IPS-NIHi11 (cell line): ENCODE measurements at places on chromosomes 2 and 18.

GRCh38 chr2:235934059-235934773 lies 234.0 kb downstream of the GBX2 start:
- no peak for DNase-seq

DNA sequence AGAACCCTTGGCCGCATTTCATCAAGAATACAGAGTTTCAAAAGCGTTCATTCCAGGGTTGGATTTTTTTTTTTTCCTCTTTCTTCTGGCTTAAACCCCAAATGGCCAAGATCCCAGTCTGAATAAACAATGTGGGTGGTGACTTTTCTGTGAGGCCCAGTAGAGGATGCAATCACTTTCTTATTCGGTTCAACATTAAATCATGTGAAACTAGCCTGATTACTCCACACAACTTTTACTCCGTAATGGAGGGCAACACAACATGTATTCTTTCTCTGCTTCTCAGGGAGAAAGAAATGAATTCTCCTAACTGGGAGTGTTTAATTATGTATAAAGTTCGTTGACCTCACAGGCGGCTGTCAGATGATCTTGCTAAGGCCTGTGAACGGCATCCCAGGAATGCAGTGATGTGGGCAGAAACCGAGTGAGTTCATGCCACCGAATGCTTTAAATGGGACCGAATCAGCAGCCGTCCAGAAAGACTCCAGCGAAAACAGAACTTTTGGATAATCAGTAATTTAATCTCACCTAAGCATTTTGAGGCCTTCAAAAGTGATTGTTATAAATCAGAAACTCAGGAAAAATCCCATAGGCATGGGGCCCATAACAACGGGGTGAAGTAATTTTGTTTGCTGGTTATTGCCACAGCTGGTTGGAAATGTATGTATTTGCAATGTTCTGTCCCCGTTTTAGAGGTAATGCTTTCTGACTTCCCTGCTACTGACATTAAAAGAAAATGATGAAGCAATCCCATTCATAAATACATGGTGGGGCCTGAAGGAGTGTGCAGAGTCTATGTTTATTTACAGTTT lies 81.5 kb downstream of the BCL2 start:
- DNase-seq, result peak; percentile 75

DNA sequence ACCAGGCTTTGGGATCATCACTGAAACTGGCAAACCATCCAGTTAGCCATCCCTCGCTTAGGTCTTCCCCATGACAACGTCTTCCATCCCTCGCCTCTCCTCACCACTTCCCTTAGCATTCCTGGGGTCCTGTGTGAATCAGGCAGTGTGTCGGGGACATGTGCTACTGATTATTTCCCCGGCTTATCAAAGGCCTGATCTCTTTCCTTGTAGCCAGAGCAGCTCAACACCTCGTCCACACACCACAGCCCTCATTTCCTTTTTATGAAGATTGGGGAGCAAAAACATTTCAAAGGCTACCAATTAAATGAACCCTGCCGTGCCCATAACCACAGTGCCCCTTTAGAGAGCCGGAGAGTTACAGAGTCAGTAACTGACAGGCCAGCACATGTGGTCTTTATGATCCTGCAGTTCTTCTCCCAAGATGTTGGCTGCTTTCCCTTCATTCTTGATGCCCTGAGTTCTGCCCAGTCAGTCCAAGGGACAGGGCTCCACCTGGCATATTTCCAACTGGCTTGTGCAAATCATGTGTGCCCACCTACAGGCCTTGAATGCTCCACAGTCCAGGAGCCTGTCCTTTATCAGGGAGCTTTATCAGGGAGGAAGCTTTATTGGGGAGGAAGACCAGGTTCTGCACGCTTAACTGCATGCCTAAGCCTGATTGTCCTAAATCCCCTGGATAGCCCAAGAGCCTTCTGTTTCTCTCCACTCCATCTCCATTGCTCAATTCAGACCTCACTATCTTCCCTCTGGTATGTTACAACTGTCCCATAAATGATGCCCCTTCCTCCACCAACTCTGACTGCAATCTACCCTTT lies 343.1 kb downstream of the CYRIA start:
- no peak for DNase-seq

GRCh38 chr2:160876765-160877164 lies 283.5 kb upstream of the TANK start:
- no peak for DNase-seq

- no peak for DNase-seq
Observed at GRCh38 chr2:160876029-160876428, 284.2 kb upstream of the TANK start.

GRCh38 chr2:191611614-191612013 lies 66.3 kb upstream of the NABP1 start:
- DNase-seq, result no peak

- no peak for DNase-seq
Observed at GRCh38 chr2:172415865-172416183, 11.6 kb upstream of the ITGA6 start.

GRCh38 chr2:758073-758820 lies 81.0 kb upstream of the TMEM18 start:
- no peak for DNase-seq

DNA sequence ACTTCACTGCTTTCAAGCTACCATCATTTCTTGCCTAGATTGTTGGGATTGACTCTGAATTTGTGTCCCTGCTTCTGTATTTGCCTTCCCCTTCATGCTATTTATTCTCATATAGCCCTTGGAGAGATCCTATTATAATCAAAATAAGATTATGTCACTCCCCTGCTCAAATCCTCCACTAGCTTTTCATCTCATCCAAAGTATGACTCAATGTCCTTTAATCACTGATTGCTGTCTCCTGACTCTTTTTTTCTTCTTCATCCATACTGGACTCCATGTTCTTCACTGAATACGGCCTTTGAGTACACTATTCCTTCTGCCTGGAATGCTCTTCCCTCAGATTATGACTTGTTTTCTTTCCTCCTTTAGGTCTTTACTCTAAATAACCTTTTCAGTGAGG lies 5.0 kb downstream of the RBKS start:
- no peak for DNase-seq

DNA sequence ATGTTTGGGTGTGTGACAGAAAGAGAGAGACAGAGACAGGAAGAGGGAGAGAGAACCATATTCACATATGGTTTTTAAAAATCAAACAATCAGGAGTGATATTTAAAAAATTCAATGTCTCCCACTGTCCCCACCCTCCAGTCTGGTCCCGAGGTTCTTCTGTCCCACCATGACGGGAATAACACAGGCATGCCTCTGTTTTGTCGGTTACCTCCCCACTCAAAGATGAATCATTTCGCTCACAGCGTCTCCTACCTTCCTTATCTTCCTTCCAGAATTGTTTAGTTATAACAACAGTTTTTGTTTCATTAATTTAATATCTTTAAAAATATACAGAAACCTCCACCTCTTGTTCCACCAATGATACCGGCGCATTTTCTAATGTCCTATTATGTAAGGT lies 113.0 kb downstream of the KCNF1 start:
- DNase-seq, result no peak

DNA sequence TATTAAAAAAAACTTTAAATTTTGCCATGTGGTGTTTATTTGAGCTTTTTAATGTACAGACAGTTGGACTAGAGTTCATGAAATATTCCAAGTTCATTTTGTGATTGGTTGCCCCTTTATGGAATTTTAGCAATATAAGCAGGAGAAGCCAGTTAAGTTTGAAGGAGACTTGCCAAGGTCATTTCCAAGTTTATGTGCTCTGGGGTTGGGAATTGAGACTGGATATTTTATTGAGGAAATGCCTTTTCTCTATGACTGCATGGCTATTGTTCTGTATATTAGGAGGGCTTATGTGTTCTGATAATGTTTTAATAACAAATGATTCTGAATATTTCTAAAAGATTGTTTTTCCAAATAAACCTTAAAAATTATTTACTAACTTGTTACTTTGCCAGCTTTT lies 67.0 kb upstream of the TCF4 start:
- no peak for DNase-seq

DNA sequence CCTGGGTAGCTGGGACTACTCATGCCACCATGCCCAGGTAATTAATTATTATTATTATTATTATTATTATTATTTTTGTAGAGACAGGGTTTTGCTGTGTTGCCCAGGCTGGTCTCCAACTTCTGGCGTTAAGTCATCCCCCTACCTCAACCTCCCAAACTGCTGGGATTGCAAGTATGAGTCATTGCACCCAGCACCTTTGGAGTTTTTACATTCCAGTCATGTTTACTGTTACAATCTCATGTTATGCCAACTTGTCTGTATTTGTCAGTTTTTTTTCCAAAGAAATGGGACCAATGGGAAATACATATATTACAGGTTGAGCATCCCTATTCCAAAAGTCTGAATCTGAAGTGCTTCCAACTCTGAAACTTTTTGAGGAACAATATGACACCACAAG lies 903.8 kb downstream of the SLC4A3 start:
- no peak for DNase-seq

GRCh38 chr18:58687871-58688308 lies 16.6 kb downstream of the MALT1 start:
- DNase-seq, result no peak

GRCh38 chr2:43367012-43367782 lies 140.8 kb upstream of the ZFP36L2 start:
- DNase-seq, result no peak

DNA sequence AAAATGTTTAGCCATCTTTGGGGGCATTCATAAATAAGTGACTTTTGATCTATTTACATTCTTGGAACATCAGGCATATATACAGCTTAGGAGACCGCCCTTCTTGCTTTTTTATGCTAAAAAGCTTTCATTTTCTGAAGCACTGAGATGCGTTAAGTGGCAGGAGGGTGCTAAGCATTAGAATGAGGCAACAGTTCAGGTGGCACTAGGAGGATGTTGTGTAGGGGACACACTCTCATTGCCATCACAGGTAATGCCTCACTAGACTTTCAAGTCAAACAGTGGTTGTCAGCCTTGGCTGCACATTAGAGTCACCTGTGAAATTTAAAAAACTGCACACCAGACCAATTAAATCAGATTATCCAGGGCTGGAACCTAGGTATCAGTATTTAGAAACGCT lies 39.1 kb downstream of the EHBP1 start:
- DNase-seq, result no peak

GRCh38 chr18:21040466-21040865 lies 71.1 kb downstream of the ROCK1 start:
- no peak for DNase-seq

- DNase-seq, result peak; percentile 73
Observed at GRCh38 chr2:67930156-67930555, 132.6 kb downstream of the C1D start.

- DNase-seq, result no peak
Observed at GRCh38 chr2:140589696-140590095, 1541.1 kb downstream of the LRP1B start.

GRCh38 chr2:222054813-222055212 lies 244.0 kb downstream of the PAX3 start:
- no peak for DNase-seq

- DNase-seq, result no peak
Observed at GRCh38 chr2:188976545-188977268, 2.5 kb downstream of the COL3A1 start.

DNA sequence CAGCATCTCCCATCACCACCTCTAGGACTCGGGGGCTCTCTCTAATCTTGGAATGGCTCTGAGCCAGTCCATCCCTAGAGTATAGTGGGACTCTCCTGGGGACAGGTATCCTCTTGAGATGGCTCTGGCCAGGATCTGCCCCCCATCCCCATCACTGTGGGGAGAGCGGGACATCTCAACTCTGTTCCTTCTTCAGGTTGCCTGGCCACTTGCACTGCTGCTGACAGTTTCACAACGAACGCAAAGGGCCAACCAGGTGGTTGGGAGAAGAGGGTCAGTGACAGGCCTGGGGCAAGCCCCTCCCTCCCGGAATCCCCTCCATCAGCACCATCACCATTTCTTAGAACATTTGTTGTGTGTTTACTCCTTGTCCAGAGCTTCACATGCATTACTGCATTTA lies 62.6 kb downstream of the CIB4 start:
- no peak for DNase-seq

DNA sequence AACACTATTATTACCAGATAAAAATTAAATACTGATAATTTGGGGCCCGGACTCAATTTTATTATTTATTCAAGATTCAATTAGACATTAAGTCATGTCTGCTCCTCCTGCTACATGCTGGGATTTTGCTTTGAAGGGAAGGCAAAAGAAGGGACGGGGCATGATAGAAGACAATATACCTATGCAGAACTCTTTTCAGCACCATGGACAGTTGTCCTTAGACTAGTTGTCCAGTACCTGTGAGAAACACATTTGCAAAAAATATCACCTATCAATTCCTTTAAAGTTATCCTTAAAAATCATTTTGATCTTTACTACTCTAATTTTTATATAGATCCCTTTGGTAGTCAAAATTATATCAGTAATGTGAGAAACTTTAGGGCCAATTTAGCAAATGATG lies 100.2 kb upstream of the SULT1C3 start:
- peak; percentile 40 for DNase-seq

GRCh38 chr2:232979871-232980461 lies 33.1 kb downstream of the NGEF start:
- DNase-seq, result no peak

DNA sequence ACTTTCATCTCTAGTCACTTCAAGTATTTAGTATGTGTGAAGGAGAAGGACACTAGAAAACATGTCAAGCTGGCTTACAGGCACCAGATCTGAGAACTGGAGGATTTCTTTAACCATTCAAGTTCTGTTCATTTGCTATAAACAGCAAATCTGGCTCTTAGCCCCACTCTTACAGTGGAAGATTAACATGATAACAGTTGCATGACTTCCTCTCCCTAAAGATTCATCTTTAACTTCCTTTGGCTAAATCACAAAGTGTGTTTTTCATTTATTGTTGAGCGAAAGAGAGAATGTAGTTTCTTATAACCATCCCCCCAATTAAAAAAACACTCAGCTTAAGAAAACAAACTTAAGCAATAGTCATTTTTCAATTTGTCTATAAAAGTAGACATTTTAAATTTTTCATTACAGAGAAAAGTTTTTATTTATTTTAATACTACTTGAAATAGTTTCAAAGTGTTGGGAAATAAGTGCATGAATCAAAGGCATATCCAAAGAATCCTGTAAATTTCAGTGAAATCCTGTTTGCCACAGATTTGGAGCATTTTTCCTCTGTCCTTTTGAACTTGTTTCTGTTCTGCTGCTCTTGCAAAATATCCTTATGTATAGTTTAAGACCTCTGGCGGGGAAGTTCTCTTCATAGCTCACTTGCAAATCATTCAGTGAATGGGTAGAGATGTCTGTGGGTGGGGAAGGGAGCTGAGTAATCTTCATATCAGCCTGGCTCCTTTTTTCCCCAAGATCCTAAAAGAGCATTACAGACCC lies 241.0 kb upstream of the RBBP8 start:
- DNase-seq, result no peak

GRCh38 chr2:26917135-26917836 lies 53.2 kb upstream of the MAPRE3 start:
- no peak for DNase-seq

- no peak for DNase-seq
Observed at GRCh38 chr2:64400733-64401528, 53.0 kb upstream of the LGALSL start.
